ENCODE measurements at places on chromosomes 7 and 10.

GRCh38 chr7:141712603-141713255, 4.6 kb downstream of the WEE2 start:
- no peak for DNase-seq

GRCh38 chr10:44878706-44879530, 32.2 kb upstream of the TMEM72 start:
- peak; percentile 76 for DNase-seq

GRCh38 chr10:29688230-29688661, 53.5 kb upstream of the SVIL start:
- DNase-seq, result no peak

- DNase-seq, result no peak
These were observed 804.8 kb upstream of the IGFBP3 start for GRCh38 chr7:46725838-46726237.

- DNase-seq, result no peak
These were observed 22.0 kb downstream of the VWA2 start for GRCh38 chr10:114261076-114261475.

DNA sequence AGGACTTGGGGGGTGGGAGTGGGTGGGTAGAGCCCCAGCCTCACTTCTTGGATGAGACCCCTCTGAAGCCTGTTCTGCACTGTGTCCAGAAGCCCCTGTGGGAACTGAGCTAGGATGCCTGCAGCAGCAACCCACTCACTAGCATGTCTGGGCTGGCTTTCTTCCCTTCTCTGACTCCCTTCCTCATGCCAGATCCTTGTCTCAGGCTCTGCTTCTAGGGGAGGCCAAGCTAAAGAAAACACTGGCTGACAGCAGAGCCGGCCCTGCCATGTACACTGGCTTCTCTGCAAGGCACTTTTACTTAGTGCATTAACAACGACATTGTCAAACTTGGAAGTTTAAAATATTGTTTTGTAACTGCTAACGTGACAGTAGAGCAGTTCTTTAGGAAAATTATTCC, 50.2 kb downstream of the ARHGAP22 start:
- no peak for DNase-seq

DNA sequence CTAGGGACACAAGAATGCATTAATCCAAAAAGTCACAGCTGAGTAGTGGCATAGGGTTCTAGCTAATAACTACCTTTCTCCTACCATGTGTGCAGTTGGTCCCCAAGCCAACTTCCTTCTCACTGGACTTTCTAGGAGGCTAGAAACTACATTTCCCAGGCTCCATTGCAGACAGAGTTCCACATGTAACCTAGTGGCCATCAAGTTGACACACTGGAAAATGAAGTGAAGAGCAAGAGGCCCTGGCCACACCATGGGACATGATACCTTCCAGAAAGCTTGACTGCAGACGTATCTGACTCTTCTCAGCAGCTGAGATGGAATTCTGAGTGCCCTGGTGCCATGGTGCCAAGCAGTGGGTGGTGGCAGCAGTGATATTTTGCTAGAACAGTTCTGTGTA, 49.8 kb upstream of the TMEM273 start:
- DNase-seq, result no peak

DNA sequence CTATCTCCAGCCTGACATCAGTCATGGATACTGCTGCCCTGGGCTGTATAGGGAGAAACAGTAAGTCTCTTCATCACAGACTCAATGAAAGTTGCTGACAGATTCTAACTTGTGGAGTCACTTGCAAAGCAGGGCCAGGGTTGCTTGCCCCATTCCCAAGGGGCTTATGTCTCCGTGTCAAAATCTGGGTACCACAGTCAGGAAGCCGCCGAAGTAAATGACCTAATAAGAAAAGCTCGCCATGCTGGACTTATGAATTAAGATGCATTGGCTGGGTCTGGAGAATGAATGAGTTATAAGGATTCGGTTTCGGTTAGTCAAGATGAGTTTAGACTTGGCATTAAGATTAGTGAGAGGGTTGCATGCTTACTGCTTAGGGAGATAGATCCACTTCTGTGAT, 10.8 kb upstream of the OR6V1 start:
- no peak for DNase-seq

- DNase-seq, result no peak
These were observed 87.3 kb downstream of the ADCY1 start for GRCh38 chr7:45661302-45661995.

DNA sequence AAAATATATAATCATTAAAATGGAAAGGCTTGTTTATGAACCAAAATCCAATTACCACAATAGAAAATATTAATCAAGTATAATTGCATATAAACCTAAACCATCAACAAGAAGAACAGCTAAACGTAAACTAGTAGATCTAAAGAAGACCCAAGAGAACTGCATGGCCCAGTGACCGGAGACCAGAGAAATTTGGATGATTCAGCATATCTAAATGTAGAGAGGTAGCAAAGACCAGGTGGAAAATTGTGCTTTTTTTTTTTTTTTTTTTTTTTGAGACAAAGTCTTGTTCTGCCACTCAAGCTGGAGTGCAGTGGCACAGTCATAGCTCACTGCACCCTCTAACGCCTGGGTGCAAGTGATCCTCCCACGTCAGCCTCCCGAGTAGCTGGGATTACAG, 207.2 kb upstream of the SEMA3E start:
- no peak for DNase-seq

- DNase-seq, result no peak
These were observed 24.2 kb upstream of the CHST3 start for GRCh38 chr10:71939861-71940474.

- no peak for DNase-seq
These were observed 387.8 kb downstream of the GRID1 start for GRCh38 chr10:85978566-85979358.

GRCh38 chr7:117401293-117402002, 25.8 kb downstream of the ASZ1 start:
- DNase-seq, result no peak

GRCh38 chr10:31948021-31948420, 19.4 kb upstream of the ARHGAP12 start:
- no peak for DNase-seq

DNA sequence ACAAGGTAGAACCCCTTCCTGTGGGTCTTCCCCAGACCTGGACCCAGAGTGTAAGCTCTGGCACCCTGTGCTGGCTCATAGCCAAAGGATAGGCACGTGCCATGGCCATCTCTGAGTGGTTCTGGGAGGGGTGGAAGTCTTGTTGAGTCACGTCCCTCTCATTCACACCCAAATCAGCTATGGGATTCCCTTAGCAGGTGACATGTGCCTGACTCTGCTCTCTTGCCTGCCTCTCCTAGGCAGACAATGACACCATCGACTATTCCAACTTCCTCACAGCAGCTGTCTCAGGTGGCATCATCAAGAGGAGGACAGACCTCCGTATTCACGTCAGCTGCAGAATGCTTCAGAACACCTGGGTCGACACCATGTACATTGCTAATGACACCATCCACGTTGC, 59.8 kb downstream of the C10orf120 start:
- no peak for DNase-seq

- DNase-seq, result no peak
These were observed 466.8 kb upstream of the FOXK1 start for GRCh38 chr7:4215176-4215720.

GRCh38 chr7:74181821-74182220, 7.7 kb downstream of the EIF4H start:
- DNase-seq, result no peak

- no peak for DNase-seq
These were observed 10.7 kb downstream of the SHTN1 start for GRCh38 chr10:116994113-116994890.

DNA sequence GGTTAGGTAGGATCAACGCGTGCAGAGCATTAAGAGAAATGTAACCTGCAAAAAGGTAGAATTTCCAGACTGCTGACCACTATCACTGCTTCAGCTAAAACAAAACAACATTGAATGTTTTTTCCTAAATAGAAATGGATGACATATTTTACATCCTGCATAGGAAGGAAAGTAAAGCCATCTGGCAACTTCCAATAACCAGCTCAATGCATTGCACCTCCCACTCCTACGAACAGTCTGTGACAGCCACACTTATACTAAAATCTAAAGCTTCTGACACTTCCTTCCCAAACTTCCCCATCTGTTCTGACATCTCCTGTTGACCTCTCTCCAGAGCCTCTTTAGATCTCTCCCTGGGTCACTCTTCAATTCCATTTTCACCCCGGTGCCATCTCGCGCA, 47.1 kb downstream of the NRCAM start:
- DNase-seq, result no peak

DNA sequence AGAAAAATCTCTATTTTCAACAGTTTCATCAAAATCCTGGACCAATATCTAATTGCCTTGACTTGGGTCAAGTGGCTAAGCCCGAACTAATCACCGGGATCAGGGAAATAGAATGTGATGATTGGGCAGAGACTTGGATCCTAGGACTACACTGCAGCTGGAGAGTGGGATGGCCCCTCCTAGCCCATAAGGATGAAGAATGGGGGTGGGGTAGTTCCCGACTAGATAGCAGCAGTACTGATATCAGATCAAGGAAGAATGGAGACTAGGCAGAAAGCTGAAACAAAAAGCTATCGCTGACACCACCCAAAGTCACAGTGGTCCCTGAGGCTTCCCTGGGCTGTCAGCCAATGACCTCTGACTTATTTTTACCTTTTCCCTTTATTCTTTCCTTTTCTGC, 160.4 kb upstream of the PHYHIPL start:
- no peak for DNase-seq

DNA sequence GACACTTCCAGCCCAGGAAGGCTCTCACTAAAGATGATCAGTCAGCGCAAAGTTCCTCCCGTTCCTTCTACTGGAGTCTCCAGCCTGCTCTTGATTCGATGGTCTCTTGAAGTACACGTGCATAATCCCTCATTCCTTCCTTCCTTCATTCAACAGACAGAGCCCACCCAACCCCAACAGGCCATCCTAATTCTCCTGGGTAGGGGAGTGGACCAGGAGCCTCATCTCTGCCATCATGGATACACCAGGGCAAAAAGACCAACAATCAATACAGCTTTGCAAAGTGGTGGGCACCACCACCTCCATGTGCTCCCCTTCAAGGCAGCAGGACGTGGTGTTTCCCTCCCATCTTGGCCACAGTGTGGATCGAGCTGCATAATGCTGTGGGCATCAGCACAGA, 446.3 kb downstream of the GRID1 start:
- DNase-seq, result no peak

DNA sequence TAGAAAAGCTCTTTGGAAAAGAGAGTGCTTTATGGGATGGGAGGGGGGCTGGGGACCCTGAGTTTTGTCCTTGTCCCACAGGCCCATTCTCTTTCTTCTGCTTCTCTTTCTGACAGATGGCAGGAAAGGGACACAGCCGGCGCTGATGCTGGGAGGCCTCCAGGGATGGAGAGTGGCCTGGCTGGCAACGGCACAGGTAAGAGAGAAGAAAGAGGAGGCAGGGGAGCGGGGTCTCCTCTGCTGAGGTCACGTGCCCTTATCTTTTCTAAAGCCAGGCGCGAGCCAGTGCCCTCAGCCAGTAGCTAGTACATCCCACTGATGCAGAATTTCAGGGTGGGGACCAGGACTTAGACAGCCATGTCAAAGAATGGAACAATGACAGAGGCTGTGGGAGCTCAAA, 9.2 kb downstream of the ZNF775 start:
- no peak for DNase-seq

GRCh38 chr10:3803295-3803926, 18.4 kb upstream of the KLF6 start:
- DNase-seq, result peak; percentile 57

DNA sequence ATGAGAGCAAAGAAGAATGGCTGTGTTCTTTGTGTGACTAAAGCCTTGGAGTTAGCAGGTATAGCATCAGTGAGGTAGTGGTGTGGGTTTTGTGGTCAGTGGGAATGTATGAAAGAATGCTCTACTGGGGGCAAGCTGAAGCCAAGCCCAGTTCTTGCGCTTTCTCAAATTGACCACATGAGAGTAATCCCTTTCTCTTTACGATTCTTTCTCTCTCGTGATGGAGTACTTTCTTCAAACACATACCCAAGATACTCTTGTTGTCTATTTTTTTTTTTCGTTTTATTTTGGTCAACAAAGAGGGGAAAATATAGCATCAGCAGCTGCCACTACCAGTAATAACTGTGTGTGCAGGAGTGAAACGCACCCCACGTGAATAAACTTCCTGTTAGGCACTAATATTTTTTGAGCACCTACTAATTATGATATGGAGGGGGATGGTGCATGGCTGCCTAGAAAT, 8.4 kb upstream of the PANK1 start:
- no peak for DNase-seq

GRCh38 chr10:84179059-84179710, 5.6 kb downstream of the GPR15LG start:
- DNase-seq, result peak; percentile 40

DNA sequence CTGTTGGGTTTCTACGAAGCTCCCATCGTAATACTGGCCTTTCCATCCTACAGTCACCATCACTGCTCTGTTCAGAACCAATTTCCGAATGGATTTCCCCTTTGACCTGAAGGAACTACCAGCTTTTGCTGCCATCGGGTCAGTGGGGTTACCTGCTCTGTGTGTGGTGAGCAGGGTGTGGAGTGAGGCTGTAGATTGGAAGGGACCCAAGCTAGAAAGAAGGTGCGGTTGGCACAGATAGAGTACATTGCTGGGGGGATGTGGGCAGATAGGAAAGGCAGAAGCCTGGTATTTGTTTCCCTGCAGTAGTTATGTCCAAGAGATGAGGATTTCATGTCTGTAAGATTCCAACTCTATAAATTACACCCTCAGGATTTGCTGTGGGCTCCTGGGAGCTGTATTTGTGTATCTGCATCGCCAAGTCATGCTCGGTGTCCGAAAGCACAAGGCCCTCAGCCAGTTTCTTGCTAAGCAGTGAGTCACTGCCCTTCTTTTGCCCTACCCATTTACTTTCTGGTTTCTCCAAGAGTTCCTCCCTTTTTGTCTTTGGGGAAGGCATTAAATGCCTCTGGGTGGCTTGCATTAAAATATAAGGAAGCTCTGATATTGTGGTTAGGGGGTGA, 15.4 kb downstream of the CLCN1 start:
- no peak for DNase-seq

All from CD4-positive, alpha-beta T cell treated with Interleukin-17A for 1 hour (primary cell).